HL-60 (cell line): ENCODE measurements at places on chromosomes 7 and 10.

GRCh38 chr7:140506788-140507464 lies 27.6 kb upstream of the MKRN1 start:
- no peak for DNase-seq

GRCh38 chr10:129275886-129276285 lies 191.2 kb upstream of the MGMT start:
- no peak for DNase-seq

GRCh38 chr10:84267503-84268126 lies 22.8 kb downstream of the RGR start:
- peak; percentile 12 for DNase-seq

DNA sequence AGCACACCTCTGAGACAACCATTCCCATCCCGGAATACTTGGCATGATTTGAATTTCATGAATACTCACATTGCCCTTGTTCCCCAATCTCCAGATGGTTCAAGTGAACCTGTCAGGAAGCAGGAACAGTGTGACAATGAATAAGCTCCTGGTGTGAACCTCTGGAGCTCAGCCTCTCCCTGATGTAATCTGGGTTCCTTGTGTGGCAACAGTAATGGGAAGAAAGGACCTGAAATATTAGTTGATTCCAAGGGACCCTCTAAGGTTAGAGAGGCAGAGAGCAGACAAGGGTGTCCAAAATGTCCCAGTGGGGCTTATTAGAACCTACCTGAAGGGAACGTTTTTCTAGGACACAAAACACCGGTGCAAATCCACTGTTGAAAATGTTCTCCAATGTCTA lies 8.5 kb downstream of the OR2A7 start:
- no peak for DNase-seq

DNA sequence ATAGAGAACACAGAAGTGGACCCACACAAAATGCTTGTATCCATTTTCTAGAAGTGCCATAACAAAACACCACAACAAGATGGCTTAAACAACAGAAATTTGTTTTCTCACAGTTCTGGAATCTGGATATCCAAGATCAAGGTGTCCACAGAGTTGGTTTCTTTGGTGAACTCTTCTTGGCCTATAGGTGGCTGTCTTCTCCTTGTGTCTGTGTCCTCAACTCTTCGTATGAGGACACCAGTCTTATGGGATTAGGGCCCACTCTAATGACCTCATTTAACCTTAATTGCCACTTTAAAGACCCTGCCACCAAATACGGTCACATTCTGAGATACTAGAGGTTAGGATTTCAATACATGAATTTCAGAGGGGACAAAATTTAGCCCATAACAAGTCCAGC lies 30.8 kb upstream of the C10orf71 start:
- DNase-seq = no peak

- DNase-seq = no peak
Measured at GRCh38 chr7:101418694-101419093, 56.0 kb downstream of the COL26A1 start.

DNA sequence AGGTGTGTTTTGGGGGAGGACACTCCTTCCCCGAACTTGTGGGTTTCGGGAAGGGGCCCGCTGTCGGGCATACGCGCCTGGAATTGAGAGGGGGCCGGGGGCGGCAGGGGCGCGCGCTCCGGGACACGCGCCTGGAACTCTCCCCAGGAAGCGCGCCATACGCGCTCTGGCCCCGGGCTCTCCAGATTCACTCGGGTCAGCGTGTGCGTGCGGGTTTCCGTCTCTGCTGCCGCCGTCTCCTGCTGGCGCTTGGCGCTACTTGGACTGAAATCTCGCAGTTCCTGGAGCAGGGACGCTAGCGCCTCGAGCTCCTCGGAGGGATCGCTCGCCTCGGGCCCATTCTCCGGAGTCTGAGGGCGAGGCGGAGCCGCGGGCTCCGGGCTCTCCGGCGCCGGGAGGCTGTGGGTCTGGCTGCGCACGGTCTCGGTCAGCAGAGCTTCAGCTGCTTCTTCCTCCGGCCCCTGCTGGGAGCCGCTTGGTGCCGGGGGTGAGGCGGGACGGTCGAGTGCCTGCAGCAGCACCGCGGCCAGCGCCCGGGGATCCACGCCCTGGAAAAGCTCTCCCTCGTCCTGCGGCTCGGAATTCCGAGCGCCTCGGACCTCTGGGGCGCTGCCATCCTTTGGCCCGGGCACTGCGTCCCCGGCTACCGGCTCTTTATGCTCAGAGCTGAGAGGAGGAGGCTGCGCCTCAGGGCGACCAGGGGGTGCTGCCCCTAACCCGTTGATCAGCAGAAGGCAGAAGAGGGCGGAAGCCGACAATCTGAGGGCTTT lies 1.1 kb downstream of the VGF start:
- DNase-seq = no peak
